ENCODE measurements at places on chromosomes 7 and 10.

GRCh38 chr10:128051548-128051947, 74.7 kb downstream of the MKI67 start:
- DNase-seq, result no peak

DNA sequence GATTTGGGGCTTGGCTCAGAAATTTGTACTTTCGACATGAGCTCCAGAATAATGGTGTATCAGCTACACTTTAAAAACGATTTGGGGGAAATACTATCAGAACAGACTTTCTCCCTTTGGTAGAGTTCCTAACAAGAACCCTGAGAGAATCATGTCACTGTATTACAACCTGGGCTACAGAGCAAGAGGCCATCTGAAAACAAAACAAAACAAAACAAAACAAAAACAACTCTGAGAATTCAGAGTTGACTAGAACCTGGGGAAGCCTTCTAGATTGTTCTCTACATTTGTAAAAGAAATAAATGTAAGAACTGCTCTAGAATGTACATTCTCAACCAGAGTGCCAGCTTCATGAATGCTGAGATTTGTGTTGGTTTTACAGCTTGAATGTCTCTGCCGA, 262.6 kb upstream of the SEMA3D start:
- DNase-seq, result no peak

- peak; percentile 43 for DNase-seq
These were observed 108.6 kb downstream of the CDK6 start for GRCh38 chr7:92727755-92728154.

GRCh38 chr10:79187121-79187940, 118.6 kb downstream of the ZMIZ1 start:
- no peak for DNase-seq

DNA sequence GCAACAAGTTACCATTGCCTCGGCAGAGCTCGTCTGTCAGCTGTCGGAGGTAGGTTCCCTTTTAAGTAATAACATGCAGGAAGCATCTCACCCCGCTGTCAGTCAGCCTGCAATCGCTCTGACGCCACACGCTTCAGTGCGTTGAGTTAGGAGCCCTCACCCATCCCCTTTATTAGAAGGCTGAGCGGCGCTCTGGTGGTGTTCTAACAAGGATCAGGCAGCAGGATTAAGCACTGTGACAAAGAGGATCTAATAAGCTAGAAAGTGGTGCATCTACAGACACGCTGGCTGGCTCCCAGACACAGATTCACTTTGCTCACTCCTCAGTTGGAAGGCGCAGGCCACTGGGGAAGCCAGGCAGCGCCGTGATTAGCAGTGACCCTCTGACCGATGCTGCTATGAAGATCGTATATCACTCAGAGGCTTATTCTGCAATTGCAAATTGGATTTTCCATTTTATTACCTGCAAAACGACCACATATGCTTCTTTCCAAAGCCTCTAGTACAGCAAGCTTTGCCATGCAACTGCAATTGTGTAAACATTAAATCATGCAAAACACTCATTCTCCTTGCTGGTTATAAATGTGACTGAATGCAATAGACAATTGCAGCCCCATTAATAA, 117.7 kb downstream of the RSU1 start:
- DNase-seq, result no peak

GRCh38 chr7:101942603-101943210, 125.3 kb downstream of the CUX1 start:
- no peak for DNase-seq

DNA sequence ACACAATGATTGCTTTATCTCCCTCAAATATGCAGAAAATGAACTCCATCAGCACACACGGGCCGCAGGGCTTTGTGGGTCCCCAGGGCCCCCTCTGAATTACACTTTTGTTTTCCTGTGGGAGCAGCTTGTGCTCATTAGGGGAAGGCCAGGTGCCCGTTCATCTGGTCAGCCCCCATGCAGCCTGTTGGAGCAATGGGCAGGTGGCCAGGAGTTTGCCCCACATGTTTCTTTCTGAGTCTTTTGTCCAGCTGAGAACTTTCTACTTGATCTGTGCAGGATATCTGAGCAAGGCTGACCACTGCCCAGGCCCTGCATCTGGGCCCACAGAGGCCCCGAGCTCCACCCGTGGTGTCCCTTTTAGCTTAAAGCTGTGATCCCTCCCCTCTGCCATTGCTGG, 105.3 kb upstream of the FAM20C start:
- DNase-seq, result no peak

GRCh38 chr10:129517680-129518057, 50.6 kb downstream of the MGMT start:
- DNase-seq, result no peak

DNA sequence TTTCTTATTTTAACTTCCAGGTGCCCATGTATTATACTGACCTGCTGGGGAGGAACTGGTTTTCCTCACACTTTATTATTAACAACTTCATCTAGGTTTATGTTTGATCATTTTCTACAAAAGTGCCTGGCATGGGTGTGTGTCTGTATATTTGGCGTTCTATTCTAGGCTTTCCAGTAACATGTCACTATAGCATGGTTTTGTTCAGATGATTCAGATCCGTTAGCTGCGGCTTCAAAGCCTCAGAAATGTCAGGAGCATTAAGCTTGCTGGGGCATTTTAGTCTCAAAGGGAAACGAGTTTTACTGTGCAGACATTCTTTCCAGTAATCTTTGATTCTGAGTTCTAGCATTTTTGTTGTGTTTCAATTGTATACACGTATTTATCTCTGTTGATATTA, 2.3 kb downstream of the INPP5A start:
- DNase-seq, result peak; percentile 86

- DNase-seq, result peak; percentile 13
These were observed 32.5 kb downstream of the COL1A2 start for GRCh38 chr7:94426980-94427875.

GRCh38 chr10:85152496-85152895, 824.1 kb downstream of the CCSER2 start:
- no peak for DNase-seq

- no peak for DNase-seq
These were observed 764.3 kb downstream of the GRID1 start for GRCh38 chr10:85602306-85602705.

GRCh38 chr7:66418537-66418936, 210.1 kb upstream of the KCTD7 start:
- DNase-seq, result no peak

Measured in iris pigment epithelial cell (primary cell).